Mucosa of descending colon (tissue), 3 donors: ENCODE measurements at places on chromosomes 16 and 17.

DNA sequence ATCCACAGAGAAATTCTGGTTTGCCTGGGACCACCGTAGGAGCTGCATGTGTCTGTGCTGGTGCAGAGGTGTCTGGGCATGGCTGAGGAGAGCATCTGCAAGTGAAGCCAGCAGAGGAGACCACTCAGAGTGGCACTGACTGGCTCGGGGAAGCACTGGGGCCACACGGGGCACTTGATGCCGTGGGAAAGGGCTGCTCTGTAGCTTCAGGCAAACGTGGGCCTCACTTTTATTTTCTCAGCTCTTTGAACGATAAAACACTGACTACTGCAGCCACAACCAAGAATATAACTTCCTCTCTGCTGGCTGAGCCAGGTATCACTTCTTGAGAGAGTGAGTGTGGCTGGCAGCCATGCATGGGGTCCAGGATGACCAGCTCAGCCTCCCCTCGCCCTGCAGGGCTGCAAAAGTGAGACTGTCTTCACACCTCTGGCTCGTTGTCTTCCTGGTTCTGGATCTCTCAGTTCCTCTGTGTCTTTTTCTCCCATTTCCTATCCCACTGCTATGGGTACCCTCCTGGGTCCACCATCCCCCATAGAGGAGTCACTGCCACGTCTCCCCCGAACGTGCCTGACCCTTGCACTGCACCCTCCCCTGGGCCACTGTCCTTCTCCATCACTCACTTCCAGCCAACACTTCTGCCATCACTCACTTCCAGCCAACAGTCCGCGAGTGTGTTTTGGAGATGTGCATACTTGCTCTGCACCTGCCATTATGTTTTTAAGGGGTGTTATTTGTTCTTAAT, 201.4 kb upstream of the CHMP6 start:
- no peak for DNase-seq

GRCh38 chr17:68052810-68053209, 17.3 kb downstream of the KPNA2 start:
- DNase-seq: no peak

DNA sequence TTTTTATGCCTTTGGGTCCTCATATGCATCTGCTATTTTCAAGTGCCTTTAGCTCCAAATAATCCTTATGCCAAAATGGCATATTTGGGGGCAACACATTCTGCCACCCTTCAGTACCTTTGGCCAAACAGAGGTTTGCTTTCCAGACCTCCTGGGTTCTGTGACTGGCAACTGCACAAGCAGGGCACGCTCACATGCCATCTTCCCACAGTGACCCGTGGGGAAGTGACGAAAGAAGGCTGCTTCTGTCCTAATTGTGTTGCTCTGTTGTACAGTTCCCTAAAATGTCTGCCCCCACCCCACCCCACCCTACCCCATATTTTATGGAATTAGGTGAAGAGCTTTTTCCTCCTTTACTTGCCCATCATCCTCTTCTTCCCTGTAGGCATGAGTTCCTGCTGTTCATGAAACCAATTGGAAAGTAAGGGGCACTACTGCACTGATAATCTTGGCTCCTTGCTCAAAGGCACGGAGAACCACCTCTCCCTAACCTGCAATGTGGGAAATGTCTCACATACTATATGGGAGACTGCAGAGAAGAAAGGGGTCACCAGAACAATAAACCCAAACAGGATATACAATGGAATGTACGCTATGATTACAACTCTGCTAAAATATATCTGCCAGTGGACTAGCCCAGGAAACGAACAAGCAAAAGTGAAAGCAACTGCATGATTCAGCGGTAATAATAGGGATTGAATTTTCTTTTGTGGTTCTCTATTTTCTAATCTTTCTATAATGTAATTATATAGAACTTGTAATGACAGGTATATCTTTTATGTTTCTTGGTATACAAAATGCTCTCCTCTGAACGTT, 3.3 kb upstream of the SLFN12L start:
- DNase-seq: peak; percentile 40

DNA sequence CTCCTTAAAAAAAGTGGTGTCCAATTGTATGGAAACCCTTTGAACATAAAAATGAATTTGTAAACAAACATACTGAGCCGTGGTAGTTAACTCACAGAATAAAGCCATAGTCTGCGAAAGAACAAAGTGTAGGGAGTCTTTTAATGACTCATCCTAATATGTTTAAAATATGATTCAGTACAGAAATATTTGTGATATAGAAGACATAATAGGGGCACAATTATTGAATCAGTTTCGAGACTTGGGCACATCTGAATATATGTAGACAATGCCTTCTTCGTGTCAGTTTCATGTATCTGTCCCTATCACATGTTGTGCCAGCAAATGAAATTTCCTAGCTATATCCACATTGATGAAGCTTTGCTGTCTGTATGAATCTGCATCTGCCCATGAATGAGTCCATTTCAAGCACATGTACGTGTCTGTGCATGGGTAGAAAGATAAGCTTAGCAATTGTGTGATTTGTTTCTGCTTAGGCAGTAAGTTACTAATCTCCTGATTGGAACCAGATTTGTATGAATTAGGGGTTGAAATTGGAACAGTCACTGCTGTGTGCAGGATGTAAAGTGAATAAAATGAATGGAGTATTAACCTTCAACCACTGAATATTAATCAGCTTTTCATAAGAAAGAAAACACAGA, 112.5 kb upstream of the SOX9 start:
- DNase-seq: no peak

GRCh38 chr17:75876938-75877751, 1.2 kb downstream of the TRIM47 start:
- DNase-seq: peak; percentile 88
